Stimulated activated CD4-positive, alpha-beta T cell treated with anti-CD3 and anti-CD28 coated beads, Interleukin-15, amount 100 ng/mL, for 1 hour (primary cell): ENCODE measurements at places on chromosomes 4 and X.

DNA sequence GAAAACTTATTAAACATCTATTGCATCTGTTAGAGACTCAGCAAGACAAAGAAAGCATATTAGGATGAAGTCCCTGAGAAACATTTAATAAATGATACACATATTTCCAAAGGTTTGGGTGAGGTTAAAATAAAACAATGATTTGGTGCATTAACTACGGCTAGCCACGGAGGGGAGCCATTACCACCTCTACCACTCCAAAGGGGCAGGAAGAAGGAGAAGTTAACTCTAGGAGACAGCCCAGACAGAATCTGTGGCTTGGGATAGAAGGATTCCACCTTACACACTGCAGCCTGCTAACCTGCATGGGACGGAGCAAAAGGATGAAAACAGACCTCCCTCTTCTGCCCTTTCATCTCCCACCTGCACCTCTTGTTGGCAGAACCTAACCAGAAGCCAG, 189.1 kb upstream of the C1QTNF7 start:
- no peak for DNase-seq

- DNase-seq: no peak
These were observed 331.4 kb downstream of the CCSER1 start for GRCh38 chr4:90458576-90458975.

DNA sequence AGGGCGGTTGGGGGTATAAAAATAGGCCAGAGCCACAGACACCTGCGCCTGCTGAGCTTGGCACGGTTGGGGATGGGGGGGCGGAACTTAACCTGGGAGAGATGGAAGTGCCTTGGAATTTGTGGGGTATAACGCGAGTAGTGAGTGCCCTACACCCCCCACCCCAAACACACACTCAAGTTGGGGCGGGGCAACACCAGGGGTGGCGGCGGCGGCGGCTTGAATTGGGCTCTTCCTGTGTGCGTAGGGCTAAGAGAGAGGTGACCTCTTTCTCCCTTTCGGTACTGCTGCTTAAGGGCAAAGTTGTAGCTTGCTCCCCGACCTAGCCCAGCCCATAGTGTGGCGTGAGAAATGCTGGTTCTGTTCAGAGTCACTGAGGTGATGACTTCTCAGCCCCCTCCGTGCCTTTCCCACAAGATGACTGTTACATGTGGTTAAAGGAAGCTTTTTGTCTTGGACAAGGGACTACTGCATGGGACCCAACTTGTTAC, 839 bp downstream of the STK26 start:
- peak; percentile 8 for DNase-seq

- DNase-seq: no peak
These were observed 89.2 kb downstream of the PDS5A start for GRCh38 chr4:39888541-39888940.

GRCh38 chr4:154427149-154427548, 64.5 kb downstream of the DCHS2 start:
- no peak for DNase-seq

GRCh38 chr4:116925900-116926457, 159.4 kb downstream of the TRAM1L1 start:
- no peak for DNase-seq

DNA sequence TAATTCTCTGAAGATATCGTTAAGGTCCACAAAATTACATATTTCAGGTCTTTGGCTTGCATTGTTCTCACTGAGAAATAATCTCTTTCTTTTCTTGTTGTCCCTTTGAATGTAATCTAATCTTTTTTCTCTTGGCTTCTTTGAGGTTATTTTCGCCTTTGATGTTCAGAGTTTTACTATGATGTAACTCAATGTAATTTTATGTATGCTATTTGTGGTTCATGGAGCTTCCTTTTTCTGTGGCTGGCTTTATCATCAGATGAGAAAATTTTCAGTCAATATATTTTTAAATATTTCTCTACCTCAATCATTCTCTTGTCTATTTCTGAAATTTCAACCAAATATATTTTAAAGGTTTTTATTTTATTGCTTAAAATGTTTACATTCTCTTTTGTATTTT, 672.2 kb downstream of the TRAM1L1 start:
- DNase-seq: no peak

- DNase-seq: no peak
These were observed 101.7 kb downstream of the GATB start for GRCh38 chr4:151658959-151659600.

- no peak for DNase-seq
These were observed 168.4 kb upstream of the WDR1 start for GRCh38 chr4:10285028-10285427.
